ENCODE measurements at places on chromosomes 2 and 18.

DNA sequence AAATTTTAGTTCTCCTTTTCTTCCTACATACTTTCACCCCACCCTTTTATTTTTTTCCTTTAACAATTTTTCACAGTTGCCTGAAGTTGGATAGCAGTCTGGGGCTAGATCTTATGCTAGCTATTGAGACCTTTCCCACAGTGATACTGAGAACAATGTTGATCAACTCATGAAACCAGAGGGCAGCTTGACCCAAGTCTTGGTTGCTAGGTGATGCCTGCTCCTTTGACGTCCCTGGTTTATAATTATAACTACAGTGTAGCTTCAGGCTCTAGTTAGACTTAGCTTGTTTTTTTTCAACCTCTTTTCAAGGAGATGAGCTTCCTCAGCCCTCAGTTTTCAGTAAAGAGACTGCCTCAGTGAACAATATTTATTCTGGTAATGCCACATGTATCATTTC is 648.5 kb downstream of the IRS1 start:
- no peak for DNase-seq

- no peak for DNase-seq
Measured at GRCh38 chr18:40897884-40898283, 1057.2 kb upstream of the PIK3C3 start.

DNA sequence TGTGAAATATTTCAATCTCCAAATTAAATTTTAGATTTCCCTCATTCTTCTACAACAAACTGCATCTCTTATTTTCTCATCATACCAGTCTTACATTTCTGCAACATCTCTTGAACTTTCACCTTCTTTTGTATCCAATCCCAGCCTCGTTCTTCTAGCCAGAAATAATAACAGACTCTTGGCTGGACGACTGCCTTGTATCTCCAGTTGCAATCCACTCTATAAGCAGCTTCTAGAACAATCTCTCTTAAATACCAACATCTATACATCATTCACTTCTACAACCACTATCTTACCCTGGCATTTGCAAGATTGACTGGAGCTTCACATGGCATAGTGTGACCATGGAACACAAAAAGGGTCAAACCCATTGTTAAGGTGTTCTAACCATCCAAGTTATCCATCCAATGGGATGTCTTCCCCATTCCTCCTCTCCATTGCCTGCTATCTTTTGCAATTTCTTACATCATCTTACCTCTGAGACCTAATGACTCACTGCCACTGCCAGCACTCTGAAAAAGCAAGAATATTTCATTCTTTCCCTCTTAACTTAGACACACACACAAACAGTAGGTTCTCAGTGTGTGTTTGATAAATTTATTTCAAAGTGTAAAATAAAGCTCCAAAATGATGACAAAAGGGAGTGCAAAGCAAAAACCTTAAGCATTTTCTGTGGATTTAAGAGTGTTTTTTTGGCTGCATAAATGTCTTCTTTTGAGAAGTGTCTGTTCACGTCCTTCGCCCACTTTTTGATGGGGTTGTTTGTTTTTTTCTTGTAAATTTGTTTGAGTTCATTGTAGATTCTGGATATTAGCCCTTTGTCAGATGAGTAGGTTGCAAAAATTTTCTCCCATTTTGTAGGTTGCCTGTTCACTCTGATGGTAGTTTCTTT is 145.6 kb downstream of the METTL4 start:
- no peak for DNase-seq

- DNase-seq = no peak
Measured at GRCh38 chr2:128686497-128686859, 367.8 kb upstream of the HS6ST1 start.

DNA sequence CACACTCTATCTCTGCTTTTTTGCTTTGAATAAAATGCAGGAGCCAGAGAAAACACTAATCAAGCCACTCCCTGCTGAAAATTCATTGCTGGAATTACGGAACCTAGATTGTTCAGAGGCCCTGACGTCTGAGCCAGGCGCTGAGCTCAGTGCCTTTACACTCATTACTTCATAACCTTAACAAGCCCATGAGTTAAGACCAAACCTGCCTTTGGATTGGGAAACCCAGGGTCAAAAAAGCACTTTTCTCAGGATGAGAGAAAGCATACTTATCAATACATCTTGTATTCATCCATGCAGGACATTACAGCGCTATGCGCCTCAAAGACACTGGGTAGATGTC is 762 bp downstream of the INO80C start:
- no peak for DNase-seq

GRCh38 chr2:98554116-98554861 is 54.0 kb downstream of the COA5 start:
- DNase-seq = no peak

DNA sequence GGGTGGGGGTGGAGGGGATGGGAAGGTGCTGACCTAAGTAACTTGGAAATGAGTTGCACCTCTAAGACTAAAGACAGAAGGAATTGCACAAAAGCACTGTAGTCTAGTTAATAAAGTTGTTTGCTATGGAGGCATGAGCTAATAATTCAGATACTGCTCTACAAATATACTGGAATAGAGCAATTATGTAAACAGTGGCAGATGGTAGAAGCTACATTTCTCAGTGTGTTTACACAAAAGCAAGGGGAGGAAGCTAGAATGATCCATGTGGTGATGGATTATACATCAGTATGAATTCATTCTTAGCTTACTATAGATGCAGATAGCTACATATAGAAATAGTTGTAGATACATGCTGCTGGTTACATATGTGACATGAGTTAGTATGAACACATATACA is 27.6 kb upstream of the UBE2F start:
- DNase-seq = no peak

DNA sequence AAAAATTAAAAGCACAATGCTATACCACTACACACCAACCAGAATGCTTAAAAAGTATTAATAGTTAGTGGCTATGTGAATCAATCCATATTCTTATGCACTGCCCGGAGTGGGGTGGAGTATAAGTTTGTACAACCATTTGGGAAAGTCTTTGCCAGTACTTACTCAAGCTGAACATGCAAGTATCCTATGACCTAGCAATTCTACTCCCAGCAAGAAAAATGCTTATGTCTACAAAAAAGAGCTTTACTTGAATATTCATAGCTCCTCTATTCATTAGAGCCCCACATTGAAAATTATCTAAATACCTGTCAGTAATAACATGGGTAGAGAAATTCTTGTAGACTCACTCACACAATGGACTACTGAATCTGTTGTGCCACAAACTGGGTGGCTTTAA is 21.4 kb upstream of the CNOT11 start:
- no peak for DNase-seq

DNA sequence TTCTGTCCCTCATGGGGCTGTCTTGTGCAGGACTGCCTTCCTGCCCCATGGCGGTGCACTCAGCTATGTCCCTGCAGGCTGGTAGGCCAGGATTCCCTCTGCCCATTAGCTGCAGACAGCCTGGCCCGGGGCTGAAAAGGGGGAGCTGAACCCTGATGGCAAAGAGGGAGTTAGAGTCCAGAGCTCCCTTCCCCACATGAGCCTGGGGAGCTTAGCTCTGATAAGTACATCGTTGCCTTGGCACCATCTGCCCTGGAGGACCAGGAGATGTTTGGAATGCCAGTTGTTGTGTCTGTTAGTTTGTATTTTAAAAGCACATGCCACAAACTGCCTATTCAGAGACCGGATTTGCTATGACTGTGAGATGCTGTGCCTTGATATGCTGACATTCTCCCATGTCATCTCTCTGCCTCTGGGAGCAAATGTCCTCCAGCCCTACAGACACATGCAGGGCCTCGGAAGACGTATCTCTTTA is 65.1 kb upstream of the AFF3 start:
- no peak for DNase-seq

DNA sequence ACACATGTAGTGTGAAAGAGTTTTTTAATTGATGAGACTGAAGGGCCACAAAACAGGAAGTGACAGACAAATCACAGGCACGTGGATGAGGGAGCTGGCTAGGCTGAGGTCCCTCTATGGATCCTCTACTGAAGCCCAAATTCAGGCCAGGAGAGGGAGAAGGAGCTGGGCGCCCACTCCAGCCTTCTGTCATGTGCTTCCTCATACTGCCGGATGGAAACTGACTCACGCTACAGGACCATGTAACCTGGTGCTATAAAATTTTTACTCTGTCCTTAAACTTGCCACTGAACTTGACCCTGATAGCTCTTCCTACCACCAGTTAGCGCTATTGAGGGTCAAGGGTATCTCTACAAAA is 31.3 kb downstream of the PSTPIP2 start:
- no peak for DNase-seq

DNA sequence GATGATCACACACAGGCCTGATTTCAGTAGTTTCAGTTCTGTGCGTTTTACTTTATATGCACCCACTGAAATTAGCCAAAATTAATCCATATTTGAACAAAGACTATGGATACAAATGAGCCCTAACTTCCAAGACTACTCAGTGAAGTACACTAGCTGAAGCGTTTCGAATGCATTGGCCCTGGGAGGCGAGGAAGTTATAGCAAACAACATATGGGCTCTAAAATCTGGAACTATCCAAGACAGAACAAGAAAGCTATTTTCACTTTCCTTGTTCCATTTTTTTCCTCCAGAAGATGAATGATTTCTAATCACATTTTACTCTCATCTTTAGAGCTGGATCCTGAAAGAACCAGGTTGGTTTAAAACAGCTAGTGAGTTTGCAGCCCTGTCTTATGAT is 399.4 kb upstream of the HNRNPA3 start:
- no peak for DNase-seq

GRCh38 chr2:96695602-96696001 is 44.3 kb downstream of the LMAN2L start:
- no peak for DNase-seq

- no peak for DNase-seq
Measured at GRCh38 chr2:9941196-9941995, 10.1 kb upstream of the GRHL1 start.

GRCh38 chr18:35118641-35119040 is 77.4 kb downstream of the MAPRE2 start:
- DNase-seq = no peak

GRCh38 chr2:65724336-65724735 is 291.9 kb upstream of the SPRED2 start:
- no peak for DNase-seq

- no peak for DNase-seq
Measured at GRCh38 chr2:46915281-46915810, at the start of gene MCFD2. MCFD2 (minus strand) TSS chr2:46915806; CDS start chr2:46909171, 6,635 bp downstream.

- DNase-seq = no peak
Measured at GRCh38 chr2:235421618-235422017, 72.2 kb upstream of the AGAP1 start.

DNA sequence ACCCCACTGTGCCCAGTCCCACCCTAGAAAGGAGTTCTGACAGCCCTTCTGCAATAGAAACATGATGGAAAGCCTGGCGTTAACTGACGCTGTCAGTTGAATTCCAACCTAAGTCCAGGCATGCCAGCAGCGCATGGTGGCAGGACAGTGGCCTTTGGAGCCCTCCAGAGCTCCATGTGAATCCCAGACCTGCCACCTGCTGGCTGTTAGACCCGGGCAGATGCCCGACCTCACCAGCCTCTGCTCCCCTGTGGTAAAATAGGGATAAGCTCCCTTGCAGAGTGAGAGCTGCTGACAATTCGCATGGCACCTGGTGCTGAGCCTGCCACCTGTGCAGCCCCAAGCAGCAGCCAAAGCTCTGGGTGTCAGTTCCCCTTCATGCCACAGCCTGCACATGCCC is 138.6 kb downstream of the LOXHD1 start:
- no peak for DNase-seq

DNA sequence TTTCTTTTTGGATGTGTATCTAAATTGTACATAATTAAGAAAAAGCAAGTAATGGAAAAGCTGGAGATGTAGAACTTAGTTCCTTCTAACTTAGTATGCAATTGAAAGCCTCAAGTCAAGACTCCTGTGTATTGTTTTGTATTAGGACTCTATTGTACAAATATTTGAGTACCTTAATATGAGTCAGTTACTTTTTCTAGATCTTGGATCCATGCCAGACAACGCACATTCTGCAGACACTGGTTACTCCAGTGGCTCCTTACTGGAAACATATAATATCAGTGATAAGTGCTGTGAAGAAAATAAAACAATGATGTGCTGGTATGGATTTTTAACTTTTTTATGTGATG is 1.5 kb downstream of the SLC39A10 start:
- no peak for DNase-seq

DNA sequence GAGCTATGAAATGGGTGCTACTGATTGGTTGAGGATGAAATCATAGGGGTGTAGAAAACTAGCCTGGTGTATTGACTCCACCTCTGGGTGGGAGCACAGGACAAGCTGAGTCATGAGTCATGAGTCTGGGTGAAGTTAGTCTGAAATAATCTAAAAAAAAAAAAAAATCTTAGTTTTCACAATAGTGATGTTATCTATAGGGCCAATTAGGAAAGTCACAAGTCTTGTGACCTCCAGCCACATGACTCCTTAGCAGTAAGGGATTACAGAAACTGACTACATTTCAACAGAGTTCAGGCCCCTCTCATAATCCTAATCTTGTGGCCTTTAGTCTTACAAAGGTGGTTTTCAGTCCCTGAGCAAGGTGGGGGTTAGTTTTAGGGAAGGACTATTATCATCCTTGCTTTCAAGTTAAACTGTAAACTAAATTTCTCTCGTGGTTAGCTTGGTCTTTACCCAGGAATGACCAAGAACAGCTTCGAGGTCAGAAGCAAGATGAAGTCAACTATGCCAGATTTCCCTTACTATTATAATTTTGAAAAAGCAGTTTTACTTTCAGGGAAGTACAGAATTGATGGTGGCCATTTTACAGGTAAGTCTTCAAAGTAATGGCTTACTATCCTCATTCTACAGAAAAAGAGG is 338.0 kb upstream of the GYPC start:
- DNase-seq = no peak

GRCh38 chr2:48072583-48072982 is 166.3 kb upstream of the FBXO11 start:
- DNase-seq = no peak

GRCh38 chr2:85326406-85327159 is 1.2 kb downstream of the TGOLN2 start:
- DNase-seq = no peak

DNA sequence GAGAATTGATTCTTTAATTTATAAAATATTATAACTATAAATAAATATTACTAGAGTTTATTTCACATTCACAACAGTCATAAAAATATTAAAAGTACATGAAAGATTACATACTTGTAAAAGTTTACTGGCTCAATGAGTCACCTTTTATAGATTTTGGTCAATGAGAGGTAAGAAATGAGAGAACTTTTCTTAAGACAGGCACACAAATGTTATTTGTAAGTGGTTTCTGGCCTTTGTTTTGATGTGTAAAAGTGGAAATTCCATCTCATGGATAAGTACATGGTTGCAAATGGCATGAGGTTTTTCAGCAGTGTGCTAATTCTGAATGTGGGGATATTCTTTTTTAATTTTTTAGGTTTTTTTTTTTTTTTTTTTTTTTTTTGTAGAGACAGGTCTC is 63.8 kb downstream of the TTC27 start:
- no peak for DNase-seq

- DNase-seq = no peak
Measured at GRCh38 chr2:96103187-96103601, 13.2 kb downstream of the ADRA2B start.

DNA sequence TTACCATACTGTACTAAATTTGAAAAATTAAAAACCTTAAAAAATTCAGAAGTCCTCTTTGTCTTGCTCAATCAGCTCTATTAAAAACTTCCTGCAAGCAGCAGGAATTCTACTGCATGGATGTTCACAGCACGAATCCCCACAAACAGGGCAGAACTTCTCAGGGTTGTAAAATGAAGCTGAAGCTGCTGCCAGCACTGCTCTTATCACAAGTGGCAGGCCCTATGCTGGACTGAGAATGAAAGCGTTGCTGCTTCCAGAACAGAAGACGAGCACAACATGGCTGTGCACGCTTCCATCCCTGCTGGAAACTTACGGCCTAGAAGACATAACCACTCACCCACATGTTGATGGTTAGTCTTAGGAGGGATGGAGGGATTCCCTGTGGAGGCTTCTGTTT is 134.0 kb downstream of the RAB3GAP1 start:
- DNase-seq = no peak

Data from NT2/D1 (cell line).